Cerebellum (tissue), 4 donors: ENCODE measurements at places on chromosomes 1 and 21. TPM values are rescaled to one million over a fixed set of nuclear protein-coding genes. Genes with fewer than 3 reads are reported as not detected.

GRCh38 chr1:217896490-217896889 lies 265.3 kb downstream of the SPATA17 start:
- DNase-seq = no peak

The TMOD4 gene
- not detected for total RNA-seq

The IL23R gene
- total RNA-seq = not detected

The NMNAT2 gene
- 46.0 TPM for total RNA-seq

GRCh38 chr1:234707641-234708040 lies 97.7 kb upstream of the IRF2BP2 start:
- DNase-seq = no peak

- no peak for DNase-seq
Observed at GRCh38 chr1:80258659-80259058, 1252.1 kb upstream of the ADGRL4 start.

DNA sequence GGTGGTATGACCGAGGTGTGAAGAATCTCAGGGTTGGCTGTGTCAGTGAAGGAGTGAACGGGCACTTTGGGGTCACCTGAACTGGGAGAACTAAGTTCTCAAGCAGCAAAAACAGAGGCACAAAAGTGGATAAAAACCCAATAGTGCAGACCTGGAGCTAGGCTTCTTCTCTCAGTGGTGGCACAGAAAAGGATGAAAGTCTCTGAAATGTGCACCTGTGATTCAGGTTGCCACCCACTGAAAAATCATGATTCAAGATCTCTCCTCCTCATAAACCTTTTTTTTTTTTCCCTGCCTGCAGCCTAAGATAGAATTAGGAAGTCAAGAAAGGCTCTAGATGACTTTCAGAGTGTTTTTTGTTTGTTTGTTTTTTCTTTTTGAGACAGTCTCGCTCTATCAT lies 304.8 kb downstream of the KIF26B start:
- DNase-seq = no peak
